ENCODE measurements at places on chromosomes 3 and 15. TPM values are rescaled to one million over a fixed set of nuclear protein-coding genes. Genes with fewer than 3 reads are reported as not detected.

The PLA2G4D gene
- not detected for total RNA-seq

The CEMIP gene
- 0.17 TPM for total RNA-seq

The CCDC33 gene
- not detected for total RNA-seq

The POPDC2 gene
- total RNA-seq, result 0.17 TPM

The SRGAP3 gene
- total RNA-seq, result 0.33 TPM

The KLHL6 gene
- total RNA-seq, result 0.26 TPM

The MOBP gene
- total RNA-seq, result not detected

The UBE2Q2 gene
- 49.8 TPM for total RNA-seq

The STAC gene
- total RNA-seq, result 0.52 TPM

The CFAP100 gene
- not detected for total RNA-seq

The GPR87 gene
- not detected for total RNA-seq

The EPHA6 gene
- under 0.01 TPM for total RNA-seq

The CTXN2 gene
- not detected for total RNA-seq

The ZMYND10 gene
- total RNA-seq, result under 0.01 TPM

The TOPBP1 gene
- 23.4 TPM for total RNA-seq

The RTP3 gene
- total RNA-seq, result not detected

The LSM3 gene
- total RNA-seq, result 6.6 TPM

The DPH3 gene
- 19.7 TPM for total RNA-seq

The INTS14 gene
- 39.5 TPM for total RNA-seq

The CSPG4 gene
- total RNA-seq, result 1.4 TPM

The CPNE9 gene
- total RNA-seq, result not detected

The LEO1 gene
- 37.5 TPM for total RNA-seq

The RPL39L gene
- total RNA-seq, result 20.4 TPM

The CGNL1 gene
- total RNA-seq, result 37.0 TPM

The PLIN1 gene
- not detected for total RNA-seq

The STRA6 gene
- total RNA-seq, result not detected

The SAXO2 gene
- 1.3 TPM for total RNA-seq

The EID1 gene
- total RNA-seq, result 203 TPM

The DNAJC19 gene
- total RNA-seq, result 28.1 TPM

The CCDC39 gene
- total RNA-seq, result not detected

The TMEM108 gene
- total RNA-seq, result not detected

The MYO5C gene
- total RNA-seq, result 14.3 TPM

The LTK gene
- total RNA-seq, result 0.09 TPM

The CCR9 gene
- total RNA-seq, result not detected

The ZBED2 gene
- total RNA-seq, result under 0.01 TPM

The EPHB1 gene
- 2.1 TPM for total RNA-seq

The IGSF10 gene
- not detected for total RNA-seq

The SLC22A13 gene
- 0.09 TPM for total RNA-seq

The SLC24A5 gene
- total RNA-seq, result not detected

The LCTL gene
- total RNA-seq, result 0.43 TPM

The STRIT1 gene
- total RNA-seq, result not detected

The GCNT3 gene
- total RNA-seq, result not detected

The GATA2 gene
- total RNA-seq, result 13.7 TPM

The KIF15 gene
- total RNA-seq, result 2.2 TPM

The SAMD7 gene
- total RNA-seq, result not detected

The KLF15 gene
- total RNA-seq, result 10.7 TPM

The ECE2 gene
- total RNA-seq, result not detected

The HHATL gene
- total RNA-seq, result not detected

The FBXL22 gene
- 0.11 TPM for total RNA-seq

The KIF7 gene
- total RNA-seq, result 1.2 TPM

The GPR27 gene
- total RNA-seq, result not detected

The SLC7A14 gene
- total RNA-seq, result under 0.01 TPM

The SKIL gene
- 122 TPM for total RNA-seq

The MST1 gene
- 1.8 TPM for total RNA-seq

The PLA2G4B gene
- 1.8 TPM for total RNA-seq

The NPAP1 gene
- not detected for total RNA-seq

The DZIP1L gene
- total RNA-seq, result 2.7 TPM

The ALDH1L1 gene
- 0.09 TPM for total RNA-seq

All from dermis lymphatic vessel endothelial cell (primary cell).